ENCODE measurements at places on chromosomes 12 and 14.

GRCh38 chr12:40692765-40693206 is 547 bp downstream of the CNTN1 start:
- DNase-seq: peak; percentile 20

DNA sequence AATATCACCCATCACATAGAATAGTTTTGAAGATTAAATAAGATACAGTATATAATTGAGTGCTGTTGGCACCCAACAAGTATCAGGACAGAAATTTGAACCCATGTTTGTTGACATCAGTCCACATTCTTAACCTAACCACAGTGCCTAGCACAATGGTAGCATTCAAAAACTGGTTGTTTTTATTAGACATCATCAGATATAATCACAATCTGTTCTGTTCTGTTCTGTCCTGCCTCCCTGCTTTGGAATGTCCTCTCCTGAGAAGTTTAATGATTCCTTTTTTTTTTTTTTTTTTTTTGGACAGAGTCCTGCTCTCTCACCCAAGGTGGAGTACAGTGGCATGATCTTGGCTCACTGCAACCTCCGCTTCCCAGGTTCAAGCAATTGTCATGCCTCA is 476.6 kb downstream of the RMST start:
- no peak for DNase-seq

GRCh38 chr14:92932448-92933395 is 9.8 kb downstream of the CHGA start:
- DNase-seq: no peak

DNA sequence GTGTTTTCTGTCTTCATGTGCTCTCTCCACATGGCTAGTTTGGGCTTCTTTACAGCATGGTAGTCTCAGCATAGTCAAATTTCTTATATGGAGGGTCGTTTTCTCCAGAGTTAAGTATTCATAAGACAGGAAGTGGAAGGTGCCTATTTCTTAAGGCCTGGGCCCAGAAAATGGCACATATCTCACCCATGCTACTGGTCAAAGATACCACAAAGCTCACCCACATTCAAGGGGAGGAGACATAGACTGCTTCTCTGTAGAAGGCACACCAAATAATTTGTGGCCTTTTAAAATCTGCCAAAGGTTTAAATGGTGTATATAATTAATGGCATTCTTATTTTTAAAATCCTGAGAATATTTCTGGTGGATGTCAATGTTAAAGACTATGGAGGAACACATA is 44.8 kb downstream of the CCDC91 start:
- no peak for DNase-seq

DNA sequence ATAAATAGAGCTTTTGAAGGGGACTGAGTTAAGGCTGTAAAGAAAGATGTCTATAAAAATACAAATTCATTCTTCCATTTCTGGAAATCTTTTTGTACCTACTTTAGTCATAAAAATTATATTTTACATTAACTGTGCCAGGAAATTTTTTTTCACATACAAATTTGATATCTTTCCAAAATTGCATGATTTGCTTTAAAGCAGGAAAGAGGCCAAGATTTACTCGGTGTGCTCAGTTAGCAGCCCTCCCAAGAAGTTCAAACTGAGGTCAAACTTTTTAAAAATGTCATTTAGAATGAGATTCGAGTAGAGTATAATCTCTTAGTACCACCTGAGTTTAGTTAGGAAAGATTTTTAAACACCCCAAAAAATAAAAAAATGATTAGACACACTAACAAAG is 173.2 kb upstream of the GRIP1 start:
- peak; percentile 32 for DNase-seq

GRCh38 chr14:55031190-55031589 is 4.2 kb downstream of the SOCS4 start:
- DNase-seq: no peak

- no peak for DNase-seq
Measured at GRCh38 chr14:64934338-64934929, 8.1 kb downstream of the GPX2 start.

DNA sequence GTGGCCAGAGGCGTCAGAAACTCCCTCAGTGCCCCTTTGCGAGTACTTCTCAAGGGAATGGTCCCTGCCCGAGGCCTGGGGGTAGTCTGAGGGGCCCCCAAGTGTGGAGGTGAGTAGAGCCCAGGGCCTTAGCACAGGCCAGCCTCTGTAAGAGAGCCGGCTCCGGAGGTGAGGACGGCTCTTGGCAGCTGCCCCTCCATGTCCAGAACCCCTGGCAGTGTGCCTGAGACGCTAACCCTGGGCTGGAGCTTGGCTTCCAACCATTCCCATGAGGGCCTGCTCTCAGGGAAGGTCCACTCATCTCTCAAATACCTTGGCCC is 61.7 kb downstream of the PRMT8 start:
- DNase-seq: no peak

- no peak for DNase-seq
Measured at GRCh38 chr14:102914474-102915291, 7.8 kb upstream of the AMN start.

Data from stomach (tissue), 19 donors.